ENCODE measurements at places on chromosomes 4 and X.
A peak's percentile ranks its signal among the peaks of the same experiment; 100 is the strongest.

- no peak for DNase-seq
Observed at GRCh38 chr4:40276546-40276945, 58.6 kb upstream of the CHRNA9 start.

DNA sequence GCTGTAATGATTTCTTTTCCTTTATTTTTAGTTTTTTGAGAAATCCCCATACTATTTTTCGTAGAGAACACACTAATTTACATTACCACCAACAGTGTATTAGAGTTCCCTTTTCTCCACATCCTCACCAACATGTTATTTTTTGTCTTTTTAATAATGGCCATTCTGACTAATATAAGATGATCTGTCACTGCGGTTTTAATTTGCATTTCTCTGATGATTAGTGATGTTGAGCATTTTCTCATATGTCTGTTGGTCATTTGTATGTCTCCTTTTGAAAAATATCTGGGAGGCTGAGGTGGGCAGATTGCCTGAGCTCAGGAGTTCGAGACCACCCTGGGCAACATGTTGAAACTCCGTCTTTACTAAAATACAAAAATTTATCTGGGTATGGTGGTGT is 30.2 kb downstream of the SPINK2 start:
- no peak for DNase-seq

DNA sequence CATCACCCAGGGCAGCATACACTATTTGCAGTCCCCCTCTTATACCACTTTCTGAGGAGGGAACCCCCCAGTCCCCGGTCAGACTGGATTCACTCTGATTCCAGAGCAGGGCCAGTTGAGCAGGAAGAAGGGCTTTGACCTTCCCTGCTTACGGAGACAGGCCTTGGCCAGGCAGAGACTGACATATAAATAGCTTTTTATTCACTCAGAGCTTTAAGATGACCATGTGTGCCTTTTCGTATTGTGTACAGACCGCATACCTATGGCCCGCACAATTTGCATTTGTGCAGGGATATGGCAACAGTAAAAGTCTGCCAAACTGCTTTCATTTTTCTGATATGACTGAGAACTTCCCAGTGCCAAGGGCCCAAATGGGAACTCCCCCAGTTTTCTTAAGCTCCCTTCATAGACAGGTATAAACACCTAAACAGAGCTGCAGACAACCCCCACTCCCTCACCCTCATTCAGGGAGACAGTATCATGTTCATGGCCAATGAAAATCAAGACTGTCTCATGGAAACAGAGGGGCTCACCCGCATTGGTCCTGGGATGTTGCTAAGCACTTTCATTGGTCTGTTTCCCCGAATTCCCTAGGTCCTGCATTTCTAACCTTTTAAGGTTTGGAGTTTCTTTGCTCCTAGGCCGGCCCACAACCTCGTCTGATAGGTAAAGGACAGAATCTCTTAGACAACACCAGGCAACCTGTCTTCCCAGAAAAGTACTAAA is 86.0 kb downstream of the RTL5 start:
- DNase-seq, result no peak

GRCh38 chrX:39814391-39814790 is 283.4 kb downstream of the BCOR start:
- peak; percentile 63 for DNase-seq

- no peak for DNase-seq
Observed at GRCh38 chr4:36277533-36277932, 3.9 kb upstream of the DTHD1 start.

- peak; percentile 55 for DNase-seq
Observed at GRCh38 chr4:99855678-99856077, 38.5 kb downstream of the LAMTOR3 start.

DNA sequence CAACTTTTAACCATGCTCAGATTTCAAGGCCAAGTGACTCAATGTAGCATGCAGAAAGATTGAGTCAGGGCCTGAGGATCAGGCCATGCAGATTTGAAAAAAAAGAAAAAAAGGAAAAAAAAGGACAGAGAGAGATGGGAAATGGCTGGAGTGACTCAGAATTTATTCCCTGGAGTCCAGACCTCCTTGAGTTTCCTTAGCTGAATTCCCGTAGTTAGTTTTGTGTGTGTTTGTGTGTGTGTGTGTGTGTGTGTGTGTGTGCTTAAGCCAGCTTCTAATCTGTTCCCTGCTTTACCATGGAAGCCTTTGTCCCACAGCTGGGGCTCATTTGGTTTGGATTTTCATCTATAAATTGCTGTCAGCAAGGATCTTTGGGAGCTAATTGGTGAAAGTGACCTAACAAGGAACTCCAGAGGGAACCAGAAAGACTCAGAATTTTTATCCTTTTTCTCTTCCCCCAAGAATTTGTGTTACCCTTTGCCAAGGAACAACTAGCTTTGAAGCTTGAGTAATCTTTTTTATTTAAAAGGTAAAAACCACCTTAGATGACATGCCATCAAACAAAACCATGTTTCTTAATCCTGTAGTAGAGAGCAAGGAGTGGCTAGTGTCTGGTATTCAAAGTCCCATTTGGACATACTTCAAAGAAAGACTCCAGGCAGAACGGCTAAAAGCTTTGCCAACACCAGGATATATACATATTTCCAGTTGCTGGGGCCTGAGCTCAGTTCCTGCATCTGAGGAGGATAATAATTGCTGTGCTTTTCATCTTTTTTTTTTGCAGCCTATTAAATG is 109.0 kb upstream of the DDIT4L start:
- no peak for DNase-seq

- no peak for DNase-seq
Observed at GRCh38 chr4:167897116-167897515, 195.2 kb upstream of the ANXA10 start.

GRCh38 chr4:188168726-188169373 is 29.6 kb downstream of the TRIML1 start:
- no peak for DNase-seq

DNA sequence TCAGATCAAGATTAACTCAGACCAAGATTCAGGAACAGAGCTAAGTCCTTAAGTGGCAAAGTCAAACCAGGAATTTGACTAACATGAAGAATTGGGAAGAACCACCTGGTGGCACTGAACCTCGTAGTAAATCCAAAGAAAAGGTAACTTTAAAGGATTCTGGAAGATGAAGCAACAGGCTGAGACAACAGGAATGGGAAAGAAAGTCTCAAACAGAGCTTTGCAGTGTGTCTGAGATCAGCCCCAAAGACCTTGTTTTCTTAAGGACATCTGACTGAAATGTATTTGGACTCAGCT is 126.1 kb downstream of the ASB9 start:
- no peak for DNase-seq

GRCh38 chrX:19512961-19513360 is 2.3 kb downstream of the MAP3K15 start:
- DNase-seq, result no peak

DNA sequence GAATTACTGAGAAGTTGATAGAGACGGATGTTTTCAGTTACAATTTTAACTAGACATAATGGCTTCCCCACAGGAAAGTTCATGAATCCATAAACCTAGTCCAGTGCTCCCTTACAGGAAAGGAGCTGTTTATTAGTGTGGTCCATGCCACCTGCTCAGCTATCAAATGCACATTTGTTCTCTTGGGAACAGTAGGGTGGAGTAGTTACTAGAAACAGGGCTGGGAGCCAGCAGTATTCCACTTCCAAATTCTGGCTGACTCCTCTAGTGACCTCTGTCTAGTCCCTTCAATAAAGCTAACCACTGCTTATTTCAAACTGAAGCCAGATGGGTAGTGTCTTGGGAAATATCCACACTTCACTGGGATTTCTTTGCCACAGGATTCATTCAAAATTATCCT is 88.4 kb upstream of the TLL1 start:
- DNase-seq, result no peak

Data from CD4-positive, alpha-beta T cell treated with Interferon alpha-2 for 1 hour (primary cell).